ENCODE measurements at places on chromosomes 11 and 22.

- no peak for DNase-seq
These were observed 2.2 kb upstream of the MRGPRG start for GRCh38 chr11:3220521-3221407.

DNA sequence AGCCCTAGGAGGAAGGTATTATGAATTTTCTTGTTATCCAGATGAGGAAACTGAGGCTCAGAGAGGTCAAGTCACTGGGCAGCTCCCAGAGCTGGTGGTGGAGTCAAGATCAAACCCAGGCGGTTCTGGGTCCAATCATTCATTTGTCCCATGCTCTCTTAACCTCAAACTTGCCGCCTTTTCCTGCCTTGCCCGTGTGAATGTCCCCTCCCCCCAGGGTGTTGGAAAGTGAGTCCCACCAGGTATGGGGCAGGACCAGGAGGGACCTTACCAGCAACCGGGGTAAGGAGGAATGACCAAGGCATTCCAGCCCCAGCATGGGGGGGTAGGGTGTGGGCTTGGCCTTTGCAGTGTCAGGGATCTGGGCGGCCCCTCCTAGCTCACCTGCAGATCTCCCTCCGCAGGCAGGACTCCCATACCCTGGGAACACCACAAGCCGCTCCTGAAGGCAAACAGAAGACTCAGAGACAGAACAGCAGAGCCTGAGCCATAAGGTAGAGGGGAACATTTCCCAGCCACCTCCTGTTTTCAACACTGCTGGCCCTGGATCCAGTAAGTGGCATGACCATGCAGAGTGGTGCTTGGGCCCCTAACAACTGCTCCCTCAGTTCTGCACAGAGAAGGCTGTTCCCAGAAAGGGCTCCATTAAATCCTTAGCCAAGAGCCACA is 41.2 kb upstream of the SYT7 start:
- no peak for DNase-seq

- DNase-seq = no peak
These were observed 40.0 kb downstream of the WNT11 start for GRCh38 chr11:76166314-76166713.

DNA sequence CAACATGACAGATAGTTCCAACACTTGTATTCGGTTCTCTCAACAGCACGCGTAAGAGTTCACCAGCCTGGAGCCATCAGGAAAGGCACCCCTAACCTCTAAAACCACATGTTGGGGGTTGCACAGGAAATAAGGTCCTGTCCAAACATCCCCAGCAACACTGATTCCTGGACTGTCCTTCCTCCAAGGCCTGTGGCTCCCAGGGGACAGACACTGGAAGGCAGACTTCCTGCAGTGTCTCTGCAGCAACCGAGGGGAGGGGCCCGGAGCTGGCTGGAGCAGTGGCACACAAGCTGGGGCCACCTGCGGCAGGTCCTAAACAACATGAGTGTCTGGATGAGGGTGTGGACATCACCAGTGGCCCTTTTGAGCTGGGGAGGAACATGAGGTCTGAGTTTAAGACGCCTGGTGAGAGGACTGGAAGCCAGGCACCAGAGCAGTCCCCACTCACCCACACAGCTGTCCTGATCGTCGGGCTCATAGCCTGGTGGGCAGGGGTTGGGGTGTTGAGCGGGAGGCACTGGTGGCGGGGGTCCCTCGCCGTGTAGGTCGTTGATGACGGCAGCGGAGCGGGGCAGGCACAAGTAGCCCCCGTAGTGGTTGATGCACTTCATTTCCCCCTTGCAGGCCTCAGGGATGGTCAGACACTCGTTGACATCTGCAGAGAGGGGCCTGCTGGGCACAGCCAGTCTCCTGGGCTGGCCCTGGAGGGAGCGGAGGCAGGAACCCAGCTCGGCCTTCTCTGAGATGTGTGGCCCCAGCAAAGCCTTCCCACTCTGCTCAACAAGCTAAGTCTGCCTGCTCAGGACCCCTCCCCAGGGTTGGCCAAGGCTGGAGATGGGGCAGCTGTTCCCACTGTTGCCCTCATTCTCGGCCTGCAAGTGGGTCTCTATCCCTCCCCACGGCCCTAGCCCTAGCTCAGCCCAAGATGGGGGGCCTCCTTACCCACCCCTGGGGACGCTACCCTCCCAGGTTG is 1.6 kb downstream of the EFEMP2 start:
- no peak for DNase-seq

DNA sequence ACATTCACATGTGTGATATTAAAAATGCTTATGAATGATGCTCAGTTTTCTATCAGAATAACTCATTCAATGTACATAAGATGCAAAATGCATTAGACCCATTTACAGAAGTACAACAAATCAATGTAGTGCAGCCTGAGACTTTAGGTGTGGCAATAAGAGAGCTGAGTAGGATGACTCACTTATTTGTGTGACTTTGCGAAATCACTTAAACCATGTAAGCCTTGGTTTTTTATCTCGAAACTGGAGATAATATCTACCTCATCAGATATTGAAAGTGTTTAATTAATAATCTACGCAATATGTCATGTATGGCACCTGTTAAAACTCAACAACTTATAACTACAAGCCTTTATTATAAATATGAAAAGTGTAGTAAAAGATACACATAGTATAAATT is 105.7 kb upstream of the LUZP2 start:
- no peak for DNase-seq

GRCh38 chr11:12196872-12197271 is 86.5 kb downstream of the MICAL2 start:
- DNase-seq = no peak

DNA sequence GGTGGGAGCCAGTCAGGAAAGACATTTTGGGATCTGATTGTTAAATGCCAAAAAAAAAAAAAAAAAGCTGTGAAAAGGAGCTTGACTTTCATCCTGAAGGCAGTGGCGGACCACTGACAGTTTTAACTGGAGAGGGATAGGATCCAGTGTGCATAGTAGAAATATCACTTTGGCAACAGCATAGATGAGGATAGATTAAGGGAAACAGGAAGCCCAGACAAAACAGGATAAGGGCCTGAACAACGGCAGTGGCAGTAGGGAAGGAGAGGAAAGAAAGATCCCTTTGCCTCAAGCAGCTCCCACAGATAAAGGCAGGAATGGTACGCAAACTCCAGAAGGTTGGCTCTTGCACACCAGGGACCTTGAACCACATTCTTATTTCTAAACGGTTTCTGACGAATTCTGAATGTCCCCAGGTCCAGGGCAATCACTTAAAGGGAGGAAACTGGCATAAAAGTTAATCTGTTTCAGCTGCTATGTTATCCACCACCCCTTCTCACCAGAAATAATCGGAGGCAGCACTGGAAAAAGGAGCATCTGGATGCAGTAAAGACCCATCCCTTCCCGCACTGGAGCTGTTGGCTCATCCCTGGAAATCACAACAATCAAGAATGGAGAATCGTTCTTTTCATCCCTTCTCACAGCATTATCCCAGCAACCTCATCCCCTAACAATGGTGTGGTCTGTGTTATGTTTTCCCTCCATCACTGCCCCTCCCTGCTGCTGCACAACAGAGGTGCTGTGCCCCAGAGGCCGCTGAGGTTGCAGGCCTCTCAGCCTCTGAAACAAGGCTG is 99.1 kb downstream of the GAB2 start:
- DNase-seq = no peak

DNA sequence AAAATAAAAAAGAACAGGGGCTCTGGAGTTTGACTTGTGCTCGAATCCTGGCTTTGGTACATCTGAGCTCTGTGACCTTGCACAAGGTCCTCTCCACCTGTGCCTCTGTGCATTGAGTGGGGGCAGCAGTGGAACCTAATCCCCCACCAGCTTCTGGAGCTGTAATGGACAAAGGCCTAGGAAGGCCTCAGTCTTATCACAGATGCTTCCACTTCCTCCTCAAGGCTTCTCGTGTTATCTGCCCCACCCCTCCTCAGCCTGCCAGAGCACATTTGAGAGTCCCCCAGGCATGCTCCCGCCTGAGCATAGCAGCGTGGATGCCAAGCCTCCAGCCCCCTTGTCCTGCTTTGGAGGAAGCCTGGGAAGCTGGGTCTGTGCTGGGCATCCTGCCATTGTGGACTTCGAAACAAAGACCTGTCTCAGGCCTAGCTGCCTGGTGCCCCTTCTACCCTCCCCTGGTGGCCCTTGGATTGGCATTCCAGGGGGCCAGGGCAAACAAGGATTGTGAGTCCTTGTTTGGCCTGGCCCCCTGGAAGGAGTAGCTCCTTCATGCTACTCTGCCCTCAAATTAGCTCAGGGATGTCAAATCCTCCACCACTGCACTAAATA is 15.0 kb downstream of the SLC35E4 start:
- DNase-seq = no peak

GRCh38 chr11:95088946-95089619 is 563 bp upstream of the ENDOD1 start:
- no peak for DNase-seq

GRCh38 chr11:118666371-118666770 is 13.1 kb downstream of the TREH start:
- DNase-seq = no peak

GRCh38 chr11:59218319-59218718 is 5.6 kb upstream of the MPEG1 start:
- DNase-seq = no peak

- DNase-seq = no peak
These were observed 15.6 kb downstream of the TUB start for GRCh38 chr11:8096575-8096974.

- no peak for DNase-seq
These were observed 2.5 kb downstream of the CHST1 start for GRCh38 chr11:45662665-45663485.

DNA sequence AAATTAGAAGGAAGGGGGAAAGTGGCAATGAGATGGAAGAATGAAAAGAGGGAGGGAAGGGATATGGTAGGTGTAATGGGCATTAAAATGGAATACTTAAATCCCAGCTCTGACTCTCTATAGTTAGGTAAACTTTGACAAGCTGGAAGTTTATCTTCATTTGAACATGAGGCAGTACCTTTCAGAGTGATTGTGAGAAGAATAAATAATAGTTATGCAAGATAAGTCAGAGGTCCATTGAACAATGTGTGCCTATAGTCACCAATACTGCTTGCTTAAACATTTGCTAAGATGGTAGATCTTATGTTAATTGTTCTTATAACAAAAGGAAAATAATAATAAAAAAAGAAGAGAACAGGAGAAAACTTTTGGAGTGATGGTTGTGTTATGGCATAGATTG is 545.8 kb upstream of the CCDC90B start:
- DNase-seq = no peak

DNA sequence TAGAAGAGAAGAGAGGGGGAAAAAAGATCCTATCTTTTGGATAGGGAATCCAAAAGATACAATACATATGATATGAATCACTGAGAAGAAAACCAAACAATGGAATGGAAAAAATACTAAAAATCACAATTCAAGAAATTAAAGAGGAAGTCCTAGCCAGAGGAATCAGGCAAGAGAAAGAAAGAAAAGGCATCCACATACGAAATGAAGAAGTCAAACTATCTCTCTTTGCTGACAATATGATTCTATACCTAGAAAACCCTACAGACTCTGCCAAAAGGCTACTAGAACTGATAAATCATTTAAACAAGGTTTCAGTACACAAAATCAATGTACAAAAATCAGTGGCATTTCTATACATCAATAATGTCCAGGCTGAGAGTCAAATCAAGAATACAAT is 91.4 kb downstream of the EFCAB6 start:
- no peak for DNase-seq

GRCh38 chr11:113193946-113194345 is 120.4 kb upstream of the TTC12 start:
- DNase-seq = no peak

GRCh38 chr22:24183321-24184031 is 2.2 kb downstream of the SUSD2 start:
- DNase-seq = no peak

DNA sequence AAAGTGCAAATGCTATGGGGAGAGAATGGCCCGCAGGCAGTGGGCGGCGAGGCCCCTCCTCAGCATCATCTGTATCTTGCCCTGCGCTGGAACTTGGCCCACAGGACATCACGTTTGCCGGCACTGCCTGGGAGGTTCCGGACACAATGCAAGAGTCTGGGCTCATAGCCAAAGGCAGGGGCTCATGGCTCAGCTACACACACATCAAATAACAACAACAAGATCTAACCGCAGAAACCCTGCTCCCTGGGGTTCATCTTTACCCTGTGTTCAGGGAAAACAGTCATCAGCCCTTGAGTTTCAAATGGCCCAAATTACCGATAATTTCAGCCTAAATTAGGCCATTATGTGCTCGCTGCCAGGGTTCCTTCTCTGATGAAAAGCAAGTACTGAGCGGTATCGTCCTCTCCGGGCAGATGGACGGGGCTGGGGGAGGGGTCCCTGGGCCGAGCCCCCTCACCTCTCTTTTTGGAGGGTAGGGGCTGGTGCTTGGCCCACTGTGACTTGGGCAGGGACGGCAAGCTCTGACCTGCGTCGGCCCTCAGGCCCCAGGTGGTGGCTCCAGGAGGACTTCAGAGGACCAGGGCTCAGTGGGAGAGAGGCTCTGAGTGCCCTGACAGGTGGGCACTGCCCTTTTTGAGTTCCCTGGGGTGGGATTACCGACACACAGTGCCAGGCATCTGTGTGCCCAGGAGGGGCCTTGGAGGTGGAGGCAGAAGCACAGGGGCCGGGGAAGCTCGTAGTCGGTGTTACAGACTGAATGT is 25.0 kb upstream of the GAL start:
- no peak for DNase-seq

DNA sequence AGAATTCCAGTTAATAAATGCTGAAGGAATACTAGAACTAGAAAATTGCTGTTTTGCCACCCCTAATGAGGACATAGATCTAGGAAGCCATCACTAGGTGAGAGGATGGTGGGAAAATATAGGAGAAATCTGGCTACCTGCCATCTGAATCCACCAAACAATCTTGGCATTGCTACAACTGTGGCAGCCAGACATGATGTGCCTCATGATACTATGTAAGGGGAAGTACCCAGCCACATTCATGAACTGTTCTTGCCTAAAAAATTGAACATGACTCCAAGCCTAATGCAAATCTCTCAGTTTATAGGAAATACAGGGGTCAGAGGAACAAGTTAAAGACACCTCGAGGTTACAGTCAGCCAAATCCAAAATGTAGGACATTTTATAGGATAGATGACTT is 72.8 kb downstream of the SFI1 start:
- DNase-seq = no peak

- DNase-seq = no peak
These were observed 541.2 kb downstream of the BUD13 start for GRCh38 chr11:116231543-116231942.

- no peak for DNase-seq
These were observed 5.0 kb upstream of the PYGM start for GRCh38 chr11:64764753-64765152.

- no peak for DNase-seq
These were observed 13.5 kb downstream of the MYEOV start for GRCh38 chr11:69307421-69307820.

GRCh38 chr11:312092-312816 is 1.6 kb upstream of the IFITM1 start:
- no peak for DNase-seq

- DNase-seq = no peak
These were observed 2.1 kb downstream of the SYT9 start for GRCh38 chr11:7253800-7254199.

GRCh38 chr22:43126501-43127165 is 16.1 kb downstream of the BIK start:
- no peak for DNase-seq

GRCh38 chr11:1481483-1481825 is 5.1 kb downstream of the MOB2 start:
- no peak for DNase-seq

GRCh38 chr11:56045538-56045937 is 18.1 kb downstream of the OR5AS1 start:
- no peak for DNase-seq

Measured in stimulated activated CD4-positive, alpha-beta T cell treated with anti-CD3 and anti-CD28 coated beads, TNF-alpha, amount 100 ng/mL, for 1 hour (primary cell).